ENCODE measurements at places on chromosomes 4 and X. TPM values are rescaled to one million over a fixed set of nuclear protein-coding genes. Genes with fewer than 3 reads are reported as not detected.

Gene OPRPN
- not detected for total RNA-seq

Gene ZNF711
- 0.38 TPM for total RNA-seq

Gene CLIC2
- total RNA-seq = 61.8 TPM

Gene ABRAXAS1
- 11.0 TPM for total RNA-seq

DNA sequence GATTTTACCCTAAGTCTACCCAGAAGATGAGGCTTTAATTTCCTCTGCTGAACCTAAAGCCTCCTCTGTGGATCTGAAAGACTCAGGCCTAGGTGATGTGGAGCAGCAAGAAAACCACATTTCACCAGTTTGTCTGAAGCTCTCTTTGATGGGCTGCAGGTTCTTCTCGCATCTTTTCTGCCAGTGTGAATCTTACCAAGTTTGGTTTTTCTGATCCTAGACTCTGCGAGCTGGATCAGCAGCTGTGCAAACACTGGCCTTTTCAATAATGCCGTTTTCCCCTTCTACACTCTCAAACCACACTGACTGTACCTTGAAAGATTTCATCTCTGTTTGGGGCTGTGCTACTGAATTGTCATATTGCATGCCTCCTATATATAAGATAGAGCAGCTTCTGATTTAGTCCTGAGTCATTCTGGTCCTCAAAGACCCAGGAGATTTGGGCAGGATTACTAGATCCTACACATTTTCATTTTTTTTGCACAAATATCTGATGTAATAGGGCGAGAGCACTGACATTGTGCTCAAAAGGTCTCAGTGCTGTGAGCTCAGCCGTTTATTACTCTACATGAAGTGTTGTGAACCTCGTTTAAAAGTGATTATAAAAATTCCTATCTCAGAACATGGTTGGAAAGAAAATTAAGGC, 133.6 kb upstream of the FAM9C start:
- no peak for DNase-seq

GRCh38 chrX:149510386-149510785, 5.3 kb upstream of the IDS start:
- DNase-seq = no peak

GRCh38 chr4:60724623-60725022, 475.5 kb upstream of the ADGRL3 start:
- no peak for DNase-seq

DNA sequence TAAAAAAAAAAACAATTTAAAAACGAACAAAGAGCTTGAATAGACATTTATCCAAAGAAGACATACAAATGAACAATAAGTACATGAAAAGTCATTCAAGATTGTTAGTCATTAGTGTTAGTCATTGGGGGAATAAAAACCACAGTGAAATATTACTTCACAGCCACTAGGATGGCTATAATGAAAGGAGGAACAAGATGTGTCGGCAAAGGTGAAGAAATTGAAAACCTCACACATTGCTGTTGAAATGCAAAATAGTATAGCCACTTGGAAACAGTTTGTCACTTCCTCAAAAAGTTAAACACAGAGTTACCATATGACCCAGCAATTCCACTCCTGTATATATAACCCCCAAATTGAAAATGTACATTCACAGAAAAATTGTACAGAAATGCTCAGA, 45.2 kb upstream of the SLC39A8 start:
- DNase-seq = no peak

DNA sequence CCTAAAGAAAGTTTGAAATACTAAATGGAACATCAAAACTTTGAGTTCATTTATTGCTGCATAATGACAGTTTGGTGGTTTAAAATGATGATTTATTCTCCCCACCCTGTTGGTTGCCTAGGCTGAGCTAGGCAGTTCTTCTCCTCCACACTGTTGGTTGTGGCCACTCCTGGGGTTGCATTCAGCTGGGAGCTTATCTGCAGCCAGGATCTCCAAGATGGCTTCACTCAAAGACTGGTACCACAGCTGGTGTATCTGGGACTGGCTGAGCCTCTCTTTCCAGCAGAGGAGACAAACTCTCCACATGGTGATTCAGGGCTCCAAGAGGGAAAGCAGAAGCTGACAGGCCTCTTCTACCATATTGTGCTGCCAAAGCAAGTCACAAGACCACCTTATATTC, 33.1 kb downstream of the MSL3 start:
- DNase-seq = no peak

DNA sequence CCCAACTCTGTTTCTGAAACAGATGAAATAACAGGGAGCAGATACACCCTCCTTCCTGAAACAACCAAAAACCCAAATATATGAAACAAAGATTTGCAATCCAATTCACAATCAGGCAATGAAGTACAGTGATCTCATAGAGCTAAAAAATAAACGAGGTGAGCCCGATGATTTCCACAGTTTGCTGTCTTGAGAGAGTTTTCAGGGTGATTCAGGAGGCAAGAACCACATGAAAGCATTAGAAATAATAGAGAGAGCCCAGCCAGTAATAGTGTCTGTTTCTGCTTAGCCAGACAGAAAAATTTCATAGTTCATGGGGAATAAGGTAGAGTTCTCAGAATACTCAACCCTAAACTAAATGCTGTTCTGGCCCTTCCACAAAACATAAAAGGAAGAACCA, 296.2 kb downstream of the PDHA2 start:
- no peak for DNase-seq

Measured in omental fat pad (tissue), 4 donors.